Effector memory CD4-positive, alpha-beta T cell (primary cell): ENCODE measurements at places on chromosomes 6 and 20.

GRCh38 chr6:24107294-24107693 is 18.7 kb upstream of the NRSN1 start:
- no peak for DNase-seq

DNA sequence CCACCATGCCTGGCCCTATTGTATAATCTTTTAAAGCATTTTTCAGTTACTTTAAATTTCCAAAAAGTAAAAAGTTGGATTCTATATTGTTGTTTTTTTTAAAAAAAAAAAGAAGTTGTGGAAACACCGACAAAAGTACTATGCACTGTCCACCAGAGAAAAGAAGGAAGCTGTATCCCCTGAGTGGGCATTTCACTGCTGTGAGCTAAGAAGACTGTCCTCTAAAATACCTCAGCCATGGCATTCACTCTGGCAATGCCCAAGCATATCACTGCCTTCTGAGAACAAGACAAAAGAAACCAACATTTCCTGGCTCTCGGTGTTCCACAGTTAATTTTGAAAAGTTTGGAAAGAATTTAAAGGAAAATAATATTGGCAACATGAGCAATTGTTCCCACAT is 117.8 kb downstream of the IPCEF1 start:
- no peak for DNase-seq

- DNase-seq: no peak
Measured at GRCh38 chr20:8855315-8855714, 213.6 kb upstream of the PLCB4 start.

GRCh38 chr6:135168766-135169165 is 12.3 kb upstream of the MYB start:
- no peak for DNase-seq

DNA sequence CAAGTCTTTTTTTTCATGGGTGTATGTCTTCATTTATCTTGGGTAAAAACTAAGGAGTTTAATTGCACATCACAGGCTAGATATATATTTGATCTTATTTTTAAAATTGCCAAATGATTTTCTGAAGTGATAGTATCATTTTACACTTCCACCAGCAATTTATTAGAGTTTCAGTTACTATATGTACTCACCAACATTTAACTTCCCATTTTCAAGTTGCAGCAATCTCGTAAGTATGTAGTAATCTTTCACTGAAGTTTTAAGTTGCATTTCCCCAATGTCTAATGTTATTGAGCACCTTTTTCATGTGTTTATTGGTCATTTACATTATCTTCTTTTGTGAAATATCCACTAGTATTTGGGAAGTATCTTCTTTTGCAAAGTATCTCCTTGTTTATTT is 277.4 kb upstream of the CNR1 start:
- no peak for DNase-seq

- no peak for DNase-seq
Measured at GRCh38 chr6:39947611-39948068, 13.4 kb upstream of the MOCS1 start.
